ENCODE measurements at places on chromosomes 13 and 19.

- no peak for ATAC-seq
Observed at GRCh38 chr13:47019977-47020376, 123.1 kb upstream of the HTR2A start.

GRCh38 chr19:15254547-15254946 is 22.3 kb upstream of the EPHX3 start:
- no peak for ATAC-seq

DNA sequence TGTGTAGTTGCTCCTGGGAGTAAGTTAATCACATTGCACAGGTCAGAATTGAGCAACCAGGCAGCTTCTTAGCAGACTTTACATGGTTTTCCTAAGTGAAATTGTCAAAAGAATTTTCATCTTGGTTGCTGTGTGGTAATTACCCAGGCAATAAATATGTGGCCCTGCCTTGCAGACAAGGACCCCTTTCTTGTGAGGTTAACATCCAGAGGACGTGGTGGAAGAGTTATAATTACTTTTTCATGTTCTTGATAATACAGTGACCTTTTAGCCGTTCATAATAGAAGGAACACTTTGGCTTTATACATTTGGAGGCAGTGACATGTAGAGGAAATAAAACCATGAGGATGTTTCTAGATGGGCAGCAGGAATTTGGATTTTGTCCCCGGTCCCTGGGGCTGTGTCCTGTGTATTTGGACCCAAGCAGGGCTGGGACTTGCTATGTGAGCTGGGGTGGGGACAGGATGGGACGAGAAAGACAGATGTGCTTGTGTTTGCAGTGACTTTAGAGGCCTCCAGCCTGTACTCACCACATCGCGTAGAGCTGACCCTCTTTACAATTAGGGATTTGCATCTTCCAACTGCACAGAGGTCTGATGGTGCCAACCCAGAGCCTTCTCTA is 156.2 kb downstream of the STK24 start:
- ATAC-seq: peak; percentile 64

- no peak for ATAC-seq
Observed at GRCh38 chr19:13989487-13989886, 16.6 kb downstream of the RFX1 start.

DNA sequence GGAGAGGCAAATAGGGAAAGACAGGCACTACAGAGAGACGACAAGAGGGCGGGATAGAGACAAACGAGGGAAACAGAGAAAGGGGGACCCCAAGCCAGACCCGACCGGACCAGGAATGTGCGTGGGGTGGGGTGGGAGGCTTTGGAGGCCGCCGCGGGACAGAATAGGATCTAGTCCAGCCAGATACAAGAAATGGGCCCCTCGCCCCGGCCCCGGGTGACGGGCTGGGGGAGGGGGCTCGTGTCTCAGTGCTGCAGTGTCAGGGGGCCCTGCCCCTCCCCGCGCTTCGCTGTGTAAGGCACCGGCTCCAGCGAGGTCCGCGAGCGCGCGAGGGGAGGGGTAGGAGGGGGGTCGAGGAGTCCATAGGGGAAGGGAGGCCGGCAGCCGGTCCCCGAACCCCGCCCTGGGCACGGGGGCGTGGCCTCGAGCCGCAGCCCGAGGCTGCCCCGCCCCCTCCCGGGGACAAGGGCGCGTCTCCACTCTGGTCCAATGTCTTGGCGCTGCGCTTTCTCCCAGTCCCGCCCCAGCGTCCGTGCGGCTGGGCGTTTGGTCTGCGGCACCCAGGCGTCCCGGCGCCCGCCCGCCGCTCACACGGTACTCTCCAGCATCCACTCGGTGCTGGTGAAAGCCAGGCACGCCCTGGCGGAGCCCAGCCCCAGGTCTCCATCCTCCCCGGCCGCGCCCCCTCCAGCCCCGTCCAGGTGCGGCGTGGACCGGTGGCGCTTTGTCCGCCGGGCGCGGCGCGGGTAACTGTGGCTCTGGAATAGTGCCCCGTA is 11.0 kb downstream of the IFNL1 start:
- peak; percentile 81 for ATAC-seq

DNA sequence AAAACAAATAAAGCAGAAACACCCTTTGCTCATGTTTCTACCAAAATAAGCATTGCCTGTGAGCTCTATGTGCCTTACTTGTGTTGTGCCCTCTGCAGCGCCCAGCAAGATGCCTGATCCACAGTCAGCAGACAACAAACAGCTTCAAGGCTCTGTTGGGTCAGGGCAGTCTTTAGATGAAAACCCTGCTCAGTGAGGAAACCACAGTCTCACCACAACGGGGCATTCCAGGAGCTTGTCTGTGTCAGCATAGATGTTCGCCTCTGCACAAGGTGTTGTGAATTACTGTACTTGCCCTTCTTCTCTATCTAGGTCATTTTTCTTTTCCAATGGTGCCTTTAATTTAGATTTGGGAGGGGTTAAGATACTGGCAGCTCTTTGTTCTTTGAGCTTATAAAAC is 251.9 kb downstream of the COL4A1 start:
- ATAC-seq: no peak
